ENCODE measurements at places on chromosomes 3 and 15. TPM values are rescaled to one million over a fixed set of nuclear protein-coding genes. Genes with fewer than 3 reads are reported as not detected.

DNA sequence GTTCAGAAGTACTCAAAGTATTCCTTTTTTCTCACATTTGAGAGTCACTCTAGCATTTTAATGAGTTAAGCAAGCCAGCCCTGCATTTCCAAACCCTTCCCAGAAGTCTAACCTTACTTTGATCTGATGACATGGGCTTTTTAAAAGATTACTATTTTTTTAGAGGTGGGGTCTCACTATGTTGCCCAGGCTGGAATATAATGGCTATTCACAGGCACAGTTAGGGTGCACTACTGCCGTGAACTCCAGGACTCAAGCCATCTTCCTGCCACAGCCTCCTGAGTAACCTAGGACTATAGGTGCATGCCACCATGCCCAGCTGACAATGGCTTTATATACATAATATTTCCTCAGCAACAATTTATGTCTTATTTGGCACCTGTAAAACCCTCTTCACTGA is 64.1 kb upstream of the GOLGA6B start:
- no peak overlapping the region for H3K4me3 ChIP-seq
- H3K4me1 ChIP-seq: no peaks in the 10 kb centered on the region
- DNase-seq: no peak
- H3K27ac ChIP-seq: no peak overlapping the region

DNA sequence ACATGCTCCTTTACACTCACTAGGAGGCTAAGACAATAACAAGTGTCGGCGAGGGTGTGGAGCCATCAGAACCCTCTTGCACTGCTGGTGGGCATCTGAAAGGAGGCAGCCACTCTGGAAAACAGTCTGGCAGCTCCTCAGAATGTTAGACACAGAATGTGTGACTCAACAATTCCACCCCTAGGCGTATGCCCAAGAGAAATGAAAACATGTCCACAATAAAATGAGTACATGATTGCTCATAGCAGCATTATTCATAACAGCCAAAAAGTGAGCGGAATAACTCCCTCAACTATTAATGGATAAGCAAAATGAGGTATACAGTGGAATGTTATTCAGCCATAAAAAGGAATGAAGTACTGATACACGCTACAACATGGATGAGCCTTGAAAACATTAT is 57.8 kb downstream of the WNT7A start:
- no peak for DNase-seq
- no peaks in the 10 kb centered on the region for H3K36me3 ChIP-seq
- H3K27ac ChIP-seq: no peak overlapping the region

GRCh38 chr3:52609316-52609815 is 73.0 kb downstream of the UQCC5 start:
- H3K27ac ChIP-seq: no peak overlapping the region
- no peak for DNase-seq
- H3K4me3 ChIP-seq: no peak overlapping the region

DNA sequence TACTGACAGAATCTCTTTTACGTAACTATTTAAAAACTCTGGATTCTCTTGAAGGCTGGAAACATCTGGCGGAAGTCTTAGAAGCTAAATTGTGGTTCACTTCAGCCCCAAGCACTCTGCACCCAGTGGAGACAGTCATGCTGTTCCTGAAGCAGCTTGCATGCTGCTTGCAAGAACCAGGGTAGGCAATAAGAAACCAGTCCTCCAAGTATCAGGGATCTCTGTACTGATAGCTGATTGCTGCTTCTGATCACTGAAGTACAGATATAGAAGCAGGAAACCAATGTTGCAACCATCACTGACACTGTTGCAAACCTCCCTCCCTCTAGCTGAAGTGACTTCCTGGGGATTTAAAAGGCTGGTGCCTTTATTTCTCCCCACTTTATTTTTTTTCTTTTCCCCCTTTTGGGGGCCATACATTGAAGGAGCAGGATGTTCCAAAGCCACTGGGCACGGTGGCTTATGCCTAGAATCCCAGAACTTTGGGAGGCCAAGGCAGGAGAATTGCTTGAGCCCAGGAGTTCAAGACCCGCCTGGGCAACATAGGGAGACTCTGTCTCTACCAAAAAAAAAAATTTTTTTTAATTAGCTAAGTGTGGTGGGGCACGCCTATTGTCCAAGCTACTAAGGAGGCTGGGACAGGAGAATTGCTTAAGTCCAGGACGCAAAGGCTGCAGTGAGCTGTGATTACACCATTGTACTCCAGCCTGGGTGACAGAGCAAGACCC is 15.3 kb downstream of the SPCS1 start:
- H3K4me3 ChIP-seq: no peak overlapping the region
- H3K36me3 ChIP-seq: no peaks in the 10 kb centered on the region
- H3K27me3 ChIP-seq: no peaks in the 10 kb centered on the region
- no peak overlapping the region for H3K27ac ChIP-seq
- H3K4me1 ChIP-seq: peaks cover 11% of the 10 kb centered on the region

DNA sequence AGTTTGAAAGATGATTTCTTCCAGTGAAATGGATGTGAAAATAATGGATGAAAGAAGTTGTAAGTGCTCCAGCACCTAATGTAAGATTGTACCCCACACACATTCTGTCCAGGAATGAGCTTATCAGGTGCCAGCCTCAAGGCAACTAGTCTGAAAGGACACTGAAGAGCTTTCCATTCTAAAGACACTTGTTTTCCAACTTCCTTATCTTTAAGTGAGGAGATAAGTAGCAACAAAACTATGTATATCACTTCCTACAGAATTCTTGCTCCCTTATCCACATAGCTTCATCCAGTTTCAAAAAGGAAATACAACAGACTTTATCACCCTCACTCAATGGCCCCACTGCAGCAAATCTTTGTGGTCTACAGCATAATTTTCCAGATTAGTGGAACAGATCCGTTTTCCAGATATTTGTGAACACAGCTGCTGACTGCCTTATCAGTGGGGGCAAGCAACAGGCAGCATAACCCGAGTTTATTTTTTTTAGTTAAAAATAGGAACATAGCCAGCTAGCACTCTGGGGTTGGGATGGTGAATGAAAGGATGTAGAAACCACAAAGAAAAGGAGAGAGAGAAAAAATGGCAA is 60.6 kb downstream of the CD200R1L start:
- no peaks in the 10 kb centered on the region for H3K27me3 ChIP-seq
- no peak overlapping the region for H3K27ac ChIP-seq
- H3K4me1 ChIP-seq: no peaks in the 10 kb centered on the region
- no peak for DNase-seq
- H3K36me3 ChIP-seq: no peaks in the 10 kb centered on the region

- DNase-seq: peak; percentile 70
- no peaks in the 10 kb centered on the region for H3K27me3 ChIP-seq
- H3K4me1 ChIP-seq: peaks cover 11% of the 10 kb centered on the region
- H3K4me3 ChIP-seq: no peak overlapping the region
Observed at GRCh38 chr3:159829539-159830227, 159.0 kb upstream of the IL12A start.

- H3K4me1 ChIP-seq: peaks cover 17% of the 10 kb centered on the region
- H3K36me3 ChIP-seq: no peaks in the 10 kb centered on the region
- H3K27ac ChIP-seq: no peak overlapping the region
Observed at GRCh38 chr3:194255252-194256039, 95.7 kb downstream of the CPN2 start.

DNA sequence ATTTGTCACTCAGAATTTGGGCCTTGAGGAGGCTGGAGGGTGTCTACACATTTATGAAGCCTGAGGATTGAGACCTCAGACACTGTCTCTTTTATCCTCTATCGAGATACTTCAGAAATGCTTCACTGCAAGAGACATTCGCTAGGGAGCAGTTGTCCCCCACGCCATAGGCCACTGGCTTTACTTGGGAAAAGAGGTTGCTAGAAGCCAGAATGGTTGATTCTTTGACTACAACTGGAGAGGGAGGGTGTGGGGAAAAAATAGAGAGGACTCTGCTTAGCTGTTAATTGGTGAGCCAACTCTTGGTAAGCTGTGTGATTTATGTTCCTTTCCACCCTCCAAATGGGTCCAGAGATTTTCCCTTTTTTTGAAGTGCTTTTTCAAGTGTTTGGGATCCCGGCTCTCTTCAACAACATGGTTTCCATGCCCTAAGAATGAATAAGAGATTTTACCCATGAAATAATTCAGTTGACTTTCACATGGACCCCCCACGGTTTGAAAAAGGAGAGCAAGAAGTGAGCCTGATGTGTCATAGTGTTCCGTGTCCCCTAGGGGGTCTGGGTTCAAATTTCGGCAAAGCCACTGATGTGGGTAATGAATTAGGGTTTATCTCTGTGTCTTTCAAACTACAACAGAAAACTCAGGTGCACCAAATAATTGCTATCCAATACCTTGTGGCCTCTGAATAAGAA is 2.7 kb downstream of the BOC start:
- no peak for DNase-seq
- H3K4me3 ChIP-seq: no peak overlapping the region
- H3K27ac ChIP-seq: no peak overlapping the region
- H3K4me1 ChIP-seq: peaks cover 5% of the 10 kb centered on the region
- no peaks in the 10 kb centered on the region for H3K27me3 ChIP-seq

- H3K27me3 ChIP-seq: no peaks in the 10 kb centered on the region
- H3K36me3 ChIP-seq: no peaks in the 10 kb centered on the region
- no peak overlapping the region for H3K27ac ChIP-seq
Observed at GRCh38 chr3:21226086-21226485, 524.9 kb downstream of the ZNF385D start.

ALDH1L1 gene
- 962 TPM for total RNA-seq

CHRM5 gene
- total RNA-seq: not detected

XCR1 gene
- 0.06 TPM for total RNA-seq

TGM5 gene
- total RNA-seq: not detected

CNTN4 gene
- 1.6 TPM for total RNA-seq

Data from right lobe of liver (tissue), 6 donors.